ENCODE measurements at places on chromosomes 5 and 9. TPM values are rescaled to one million over a fixed set of nuclear protein-coding genes. Genes with fewer than 3 reads are reported as not detected.

Gene PARP8
- total RNA-seq = 79.8 TPM

Gene ZDHHC11B
- total RNA-seq = 0.21 TPM

GRCh38 chr9:32554107-32554506 lies 1.7 kb upstream of the TOPORS start:
- DNase-seq = no peak

DNA sequence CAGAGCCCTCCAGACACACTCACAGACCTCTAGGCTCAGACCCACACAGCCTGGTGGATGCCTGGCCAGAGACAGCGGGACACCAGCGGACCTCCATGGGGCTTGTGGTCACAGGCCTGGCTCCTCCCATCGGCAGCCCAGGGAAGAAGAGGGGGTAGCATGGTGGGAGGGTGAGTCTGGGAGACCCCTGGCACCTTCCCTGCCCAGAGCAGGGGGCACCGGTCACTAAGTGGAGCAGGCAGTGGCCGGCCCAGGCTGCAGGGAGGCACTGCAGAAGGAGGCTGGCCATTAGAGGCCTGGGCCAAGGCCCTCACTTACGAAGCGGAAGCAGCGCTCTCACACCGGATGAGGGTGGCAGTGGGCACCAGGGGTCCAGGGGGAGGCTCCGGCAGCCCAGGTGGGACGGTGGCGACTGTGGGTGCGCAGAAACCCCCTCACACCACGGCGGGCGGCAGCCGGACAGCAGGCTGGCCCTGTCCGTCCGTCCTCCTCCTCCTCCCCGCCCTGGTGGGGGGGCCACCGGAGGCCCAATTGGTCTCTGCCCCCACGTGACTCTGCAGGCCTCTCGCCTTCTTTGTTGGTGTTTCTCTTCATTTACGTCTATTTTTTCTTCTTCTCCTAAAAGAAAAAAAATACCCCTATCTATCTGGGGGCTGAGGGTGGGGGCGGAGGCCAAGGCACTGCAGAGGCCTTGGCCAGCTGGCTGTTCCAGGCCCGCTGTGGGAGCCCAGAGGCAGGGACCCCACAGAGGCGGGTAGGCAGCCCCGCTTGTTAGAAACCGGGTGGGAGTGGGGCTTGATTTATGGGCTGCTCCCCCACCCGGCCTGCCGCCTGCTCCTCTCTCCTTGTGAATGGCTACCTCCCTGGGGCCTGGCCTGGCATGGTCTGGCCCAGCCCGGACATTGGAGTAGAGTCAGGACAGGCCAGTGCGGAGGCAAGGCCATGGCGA lies at the start of gene NR5A1:
NR5A1 (minus strand) TSS at position 469 of the 949 bp plus-strand sequence. CDS start 4,004 bp downstream, outside the sequence.
- no peak for DNase-seq

GRCh38 chr5:126099077-126099476 lies 324.1 kb upstream of the GRAMD2B start:
- DNase-seq = no peak

DNA sequence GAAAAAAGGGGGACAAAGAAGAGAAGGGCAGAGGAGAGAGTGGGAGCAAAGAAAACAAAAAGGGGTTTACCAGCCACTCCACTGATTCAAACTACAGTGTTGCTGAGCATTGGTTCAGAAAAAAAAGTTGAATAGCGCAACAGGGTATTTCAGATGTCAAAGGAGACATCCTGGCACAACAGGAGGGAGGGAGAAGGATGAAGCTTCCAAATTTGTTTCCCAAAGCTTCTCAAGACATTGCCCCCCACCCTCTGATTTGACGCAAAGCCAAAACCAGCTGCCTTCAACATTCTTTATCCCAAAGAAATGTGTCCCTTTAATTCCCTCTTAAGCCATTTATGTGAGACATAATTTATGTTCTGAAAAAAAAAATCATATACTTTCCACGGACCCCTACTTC lies 105.5 kb upstream of the TNC start:
- DNase-seq = no peak

DNA sequence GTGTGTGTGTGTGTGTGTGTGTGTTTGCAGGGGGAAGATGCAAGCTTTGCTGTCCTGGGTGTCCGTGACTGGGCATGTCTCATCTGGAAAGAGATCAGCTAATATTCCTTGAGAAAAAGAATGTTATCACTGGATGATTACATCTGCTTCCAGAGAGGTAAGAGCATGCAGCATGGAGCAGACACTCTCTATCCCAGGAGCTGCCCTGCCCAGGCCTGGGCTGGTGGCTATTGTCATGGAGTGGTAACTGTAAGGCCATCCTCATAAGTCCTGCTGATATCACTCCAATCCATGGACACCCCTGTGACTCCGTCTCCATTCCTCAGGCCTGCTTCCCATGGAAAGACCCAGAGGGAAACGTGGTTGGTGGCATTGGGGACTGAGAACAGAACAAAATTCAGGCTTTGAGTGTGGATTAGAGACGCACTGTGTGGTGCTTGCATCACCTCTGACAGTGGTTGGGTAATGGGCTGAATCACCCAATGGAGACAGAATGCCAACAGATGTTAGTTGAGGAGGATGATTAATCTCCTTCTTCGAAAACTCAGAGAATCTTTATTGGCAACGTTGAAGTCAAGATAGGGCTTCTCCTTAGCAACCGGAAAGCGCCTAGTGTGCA lies 52.0 kb upstream of the KCNIP1 start:
- no peak for DNase-seq

- no peak for DNase-seq
These were observed 54.8 kb downstream of the UBAP1 start for GRCh38 chr9:34233672-34234071.

DNA sequence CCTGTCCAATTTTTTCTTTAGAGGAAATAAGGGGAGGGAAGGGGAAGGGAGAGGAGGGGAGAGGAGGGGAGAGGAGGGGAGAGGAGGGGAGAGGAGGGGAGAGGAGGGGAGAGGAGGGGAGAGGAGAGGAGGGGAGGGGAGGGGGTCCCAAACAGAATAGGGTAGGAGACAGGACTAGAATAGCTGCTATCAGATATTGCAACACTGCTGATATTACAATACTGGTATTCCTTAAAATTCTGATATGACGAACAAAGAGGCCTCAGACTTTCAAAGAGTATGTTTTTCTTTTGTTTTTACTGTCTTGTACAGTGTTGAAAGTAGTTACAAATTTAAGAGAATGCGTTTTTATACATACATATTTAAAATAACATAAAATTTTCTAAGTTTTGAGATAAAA lies 67.5 kb downstream of the RICTOR start:
- no peak for DNase-seq

DNA sequence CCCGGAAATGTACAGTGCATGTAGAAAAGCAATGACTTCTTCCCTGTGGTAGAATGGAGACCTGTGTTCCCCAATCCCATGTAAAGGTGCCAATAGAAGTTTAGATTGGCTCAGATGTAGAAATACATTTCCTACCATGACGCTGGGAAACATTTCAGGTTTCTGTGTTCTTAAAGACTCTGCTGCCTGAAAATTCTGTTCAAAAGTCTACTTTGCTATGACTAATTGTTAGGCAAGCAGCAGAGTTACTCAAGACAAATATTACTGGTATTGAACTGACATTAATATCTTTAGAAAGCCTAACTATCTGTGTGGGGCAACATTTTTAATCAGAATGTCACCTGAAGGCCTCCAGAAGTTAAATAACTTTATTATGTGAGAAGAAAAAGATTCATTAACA lies 75.5 kb upstream of the ELL2 start:
- DNase-seq = no peak

DNA sequence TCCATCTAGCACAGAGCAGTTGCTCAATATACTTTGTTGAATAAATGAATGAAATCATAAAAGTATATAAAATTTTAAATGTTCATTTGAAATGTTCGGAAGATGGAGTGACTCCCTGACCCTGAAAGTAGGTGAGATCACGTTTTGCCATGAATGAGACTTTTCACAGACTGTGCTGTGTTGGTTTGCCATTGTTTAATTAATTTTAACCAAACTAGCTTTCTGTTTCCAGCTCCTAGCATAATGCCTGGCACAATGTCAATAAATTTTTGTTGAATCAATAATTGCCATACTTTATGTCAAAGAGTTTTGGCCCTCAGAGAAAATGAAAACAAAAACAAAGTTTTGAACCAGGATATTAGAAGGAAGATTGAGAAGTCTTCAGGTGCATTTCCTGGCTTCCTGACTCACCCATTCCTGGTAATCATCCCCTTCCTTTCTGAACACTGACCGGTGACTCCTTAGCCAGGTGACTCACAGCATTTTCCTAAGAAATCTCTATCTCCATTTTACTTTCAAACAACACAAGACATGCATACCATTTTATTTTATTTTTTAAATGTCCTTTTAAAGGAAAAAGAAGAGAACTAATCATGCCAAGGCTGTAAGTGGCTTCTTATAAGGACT lies 15.1 kb downstream of the SLC28A3 start:
- DNase-seq = no peak

DNA sequence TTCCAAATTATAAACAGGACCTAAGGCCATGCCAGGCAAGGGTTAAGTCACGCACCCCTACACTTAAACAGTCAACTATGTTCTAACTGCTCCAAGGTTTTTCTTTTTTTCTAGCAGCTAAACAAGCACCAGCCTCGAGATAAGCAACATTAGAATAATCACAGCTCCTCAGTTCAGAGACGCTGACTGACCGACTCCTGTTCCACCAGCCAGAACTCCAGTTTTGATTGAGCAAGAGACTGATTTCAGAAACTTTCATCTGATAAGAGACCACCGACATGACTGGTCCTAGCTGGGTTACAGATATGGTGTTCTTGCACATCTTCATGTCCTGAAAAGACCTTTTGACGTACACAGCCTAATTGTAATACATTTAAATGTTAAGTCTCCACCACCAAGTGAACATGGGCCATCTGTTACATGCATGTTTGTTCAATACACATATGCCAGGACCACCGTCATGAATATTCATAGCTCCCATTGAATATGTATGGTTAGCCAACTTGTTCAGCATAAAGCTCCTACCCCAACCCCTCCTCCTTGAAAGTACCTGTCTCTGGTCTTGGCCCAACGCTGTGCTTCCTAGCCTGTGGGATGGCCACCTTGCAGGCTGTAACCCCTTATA lies 23.7 kb upstream of the OTULINL start:
- no peak for DNase-seq

DNA sequence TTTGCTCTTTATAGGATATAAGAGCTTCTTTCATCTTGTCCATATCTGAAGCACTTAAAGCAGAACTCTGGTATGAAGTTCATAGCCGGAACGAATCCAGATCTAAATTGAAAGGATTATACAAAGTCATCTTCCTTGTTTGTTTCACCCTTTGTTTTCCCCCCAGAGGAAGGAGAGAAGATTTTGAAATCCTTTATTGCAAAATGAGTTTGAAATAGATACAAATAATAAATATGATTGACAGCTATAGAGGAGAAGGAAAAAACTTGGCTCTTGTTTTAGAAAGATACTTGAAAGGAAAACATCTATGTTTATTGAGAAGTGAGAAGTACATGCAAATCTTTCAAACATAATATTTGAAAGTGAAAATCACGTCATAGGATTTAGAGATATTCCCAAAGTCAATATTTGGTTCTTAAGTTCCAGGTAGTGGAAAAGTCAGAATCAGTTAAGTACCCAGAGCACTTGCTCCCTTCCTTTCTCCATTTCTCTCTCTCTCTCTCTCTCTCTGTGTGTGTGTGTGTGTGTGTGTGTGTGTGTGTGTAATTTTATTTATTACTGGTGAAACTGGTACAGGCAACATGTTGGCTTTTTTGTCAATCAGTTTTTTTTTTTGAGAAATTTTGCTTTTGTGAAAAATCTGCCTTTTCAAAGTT lies 27.2 kb downstream of the PAM start:
- no peak for DNase-seq

Measured in activated CD8-positive, alpha-beta memory T cell treated with anti-CD3 and anti-CD28 coated beads, Interleukin-2, amount 10 ng/mL, durations not matched to agents 7 days and 5 days (primary cell).